HTR-8/SVneo (cell line): ENCODE measurements at places on chromosomes 16 and 17.

DNA sequence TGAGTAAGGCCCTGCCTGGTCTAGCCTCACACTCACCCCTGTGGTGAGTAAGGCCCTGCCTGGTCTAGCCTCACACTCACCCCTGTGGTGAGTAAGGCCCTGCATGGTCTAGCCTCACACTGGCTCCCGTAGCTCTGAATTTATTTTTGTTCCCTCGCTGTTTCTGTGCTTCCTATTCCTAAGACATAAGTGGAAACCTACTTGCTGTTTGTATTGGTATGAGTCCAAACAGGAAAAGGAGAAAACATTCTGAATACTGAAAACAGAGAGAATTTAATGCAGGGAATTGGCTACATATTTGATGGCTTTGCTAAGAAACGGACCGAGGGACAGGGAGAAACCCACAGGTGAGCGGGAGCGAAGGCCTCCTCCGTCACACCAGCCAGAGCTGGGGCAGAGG lies 267.8 kb downstream of the FOXL1 start:
- no peak for DNase-seq

GRCh38 chr16:20833086-20833485 lies 26.8 kb downstream of the REXO5 start:
- no peak for DNase-seq

GRCh38 chr16:77928096-77928495 lies 94.3 kb upstream of the CLEC3A start:
- no peak for DNase-seq

DNA sequence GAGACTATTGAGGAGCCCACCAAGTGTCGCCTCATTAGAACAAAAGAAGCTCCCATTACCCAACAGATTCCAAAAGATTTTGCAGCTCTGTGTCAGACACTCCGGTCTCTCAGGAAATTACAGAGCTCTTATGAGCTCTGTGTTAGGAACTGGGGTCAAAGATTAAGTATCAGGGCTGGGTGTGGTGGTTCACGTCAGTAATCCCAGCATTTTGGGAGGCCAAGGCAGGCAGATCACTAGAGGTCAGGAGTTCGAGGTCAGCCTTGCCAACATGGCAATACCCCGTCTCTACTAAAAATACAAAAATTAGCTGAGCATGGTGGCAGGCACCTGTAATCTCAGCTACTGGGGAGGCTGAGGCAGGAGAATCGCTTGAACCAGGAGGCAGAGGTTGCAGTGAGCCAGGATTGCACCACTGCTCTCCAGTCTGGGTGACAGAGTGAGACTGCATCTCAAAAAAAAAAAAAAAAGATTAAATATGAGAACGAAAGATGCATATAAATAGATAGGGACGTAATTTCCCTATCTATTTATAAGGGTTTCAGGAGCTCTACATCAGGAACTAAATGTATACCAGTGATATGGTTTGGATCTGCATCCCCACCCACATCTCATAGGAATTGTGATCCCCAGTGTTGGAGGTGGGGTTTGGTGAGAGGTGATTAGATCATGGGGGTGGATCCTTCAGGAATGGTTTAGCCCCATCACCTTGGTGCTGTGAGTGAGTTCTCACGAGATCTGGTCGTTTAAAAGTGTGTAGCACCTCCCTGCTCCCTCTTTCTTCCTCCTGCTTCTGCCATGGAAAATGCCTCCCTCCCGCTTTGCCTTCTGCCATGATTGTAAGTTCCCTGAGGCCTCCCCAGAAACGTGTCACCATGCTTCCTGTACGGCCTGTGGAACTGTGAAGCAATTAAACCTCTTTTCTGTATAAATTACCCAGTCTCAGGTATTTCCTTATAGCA lies 111.4 kb downstream of the PRKCA start:
- DNase-seq: no peak

DNA sequence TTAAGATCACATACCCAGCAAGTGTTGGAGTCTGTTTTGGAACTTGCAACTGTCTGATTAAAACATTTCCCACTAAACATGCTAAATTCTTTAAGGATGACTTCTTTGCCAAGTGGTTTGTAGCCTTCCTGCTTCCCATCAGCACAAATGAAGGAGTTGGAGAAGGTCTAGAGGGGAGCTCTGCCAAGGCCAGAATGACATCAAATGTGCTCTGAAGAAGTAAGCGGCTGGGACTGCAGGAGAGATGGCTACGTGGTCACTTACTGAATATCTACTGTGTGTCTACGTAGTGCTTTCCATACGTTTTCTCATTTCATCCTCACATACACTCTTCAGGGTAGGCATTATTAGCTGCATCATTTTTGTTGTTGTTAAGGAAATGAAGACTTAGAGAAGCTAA lies 135.7 kb upstream of the NLRP1 start:
- DNase-seq: no peak

DNA sequence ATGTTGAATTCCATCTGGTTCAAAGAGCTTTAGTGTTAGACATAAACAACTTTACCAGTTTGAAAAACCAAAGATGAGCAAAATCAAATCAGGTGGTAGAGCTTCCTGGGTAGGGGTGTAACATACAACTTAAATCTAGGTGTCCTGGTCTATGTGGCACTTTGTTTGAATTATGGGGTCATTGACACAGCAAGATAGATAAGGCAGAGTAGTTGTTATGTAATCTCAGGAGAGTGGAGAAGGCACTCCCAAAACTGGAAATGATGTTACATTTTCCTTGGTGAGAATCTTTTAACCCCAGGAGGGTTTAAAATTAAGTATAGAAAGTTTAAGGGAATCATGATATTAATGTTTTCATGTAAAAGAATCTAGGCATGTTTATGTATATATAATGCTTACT lies 31.9 kb downstream of the CCDC42 start:
- DNase-seq: no peak

- DNase-seq: no peak
Observed at GRCh38 chr16:49664221-49665215, 191.4 kb downstream of the ZNF423 start.

DNA sequence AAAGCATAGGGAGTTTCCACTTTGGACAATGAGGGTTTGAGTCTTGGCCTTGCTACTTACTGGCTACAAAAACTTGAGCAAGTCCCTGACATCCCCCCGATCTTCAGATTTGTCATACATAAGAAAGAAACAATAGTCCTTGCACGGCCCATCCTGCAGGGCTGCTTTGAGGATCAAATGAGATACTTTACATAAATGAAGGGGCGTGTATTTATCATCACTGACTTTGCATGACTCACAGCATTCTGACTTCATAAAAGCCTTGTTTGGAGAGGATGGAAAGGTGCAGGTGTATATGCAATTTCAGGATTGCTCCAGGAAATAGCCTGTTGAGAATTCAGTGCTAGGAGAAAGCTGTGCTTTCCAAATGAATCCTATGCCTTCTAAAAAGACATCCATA lies 465.0 kb upstream of the MAF start:
- no peak for DNase-seq

DNA sequence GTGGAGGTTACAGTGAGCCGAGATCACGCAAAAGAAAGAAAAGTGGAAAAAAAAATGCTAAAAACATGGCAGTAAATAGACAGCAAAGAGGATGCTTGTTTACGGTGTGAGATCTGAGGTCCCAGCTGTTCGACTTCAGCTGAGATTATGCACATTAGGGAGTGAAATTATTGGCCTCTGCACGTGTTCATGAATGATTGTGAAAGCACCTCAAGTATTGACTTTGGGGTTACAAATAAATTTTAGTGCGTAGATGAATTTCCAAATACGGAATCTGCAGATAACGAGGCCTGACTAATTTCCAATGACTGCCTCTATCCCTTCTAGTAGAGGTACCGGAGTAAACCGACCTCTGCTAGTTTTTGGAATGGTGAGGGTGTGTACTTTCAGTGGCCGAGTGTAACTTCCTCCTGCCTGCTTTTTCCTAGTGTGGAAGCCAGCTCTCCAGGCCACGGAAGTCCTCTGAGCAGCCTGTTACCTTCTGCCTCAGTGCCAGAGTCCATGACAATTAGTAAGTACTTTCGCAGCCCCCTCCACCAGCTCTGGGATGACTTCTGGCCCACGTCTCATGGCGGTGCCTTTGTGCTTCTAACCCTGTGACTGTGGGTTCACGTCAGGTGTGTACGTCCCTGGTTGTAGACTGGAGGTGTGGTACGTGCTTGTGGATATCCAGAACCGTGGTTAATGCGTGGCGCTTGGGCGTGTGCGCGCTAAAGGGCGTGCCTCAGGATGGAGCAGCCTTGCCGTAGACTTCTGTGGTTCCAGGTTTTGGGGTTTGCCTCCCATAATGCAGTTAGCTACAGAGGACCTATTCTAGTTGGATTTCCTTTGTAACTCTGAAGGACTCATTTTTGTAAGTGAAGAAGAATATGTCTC lies 102.1 kb downstream of the SNX29 start:
- no peak for DNase-seq

DNA sequence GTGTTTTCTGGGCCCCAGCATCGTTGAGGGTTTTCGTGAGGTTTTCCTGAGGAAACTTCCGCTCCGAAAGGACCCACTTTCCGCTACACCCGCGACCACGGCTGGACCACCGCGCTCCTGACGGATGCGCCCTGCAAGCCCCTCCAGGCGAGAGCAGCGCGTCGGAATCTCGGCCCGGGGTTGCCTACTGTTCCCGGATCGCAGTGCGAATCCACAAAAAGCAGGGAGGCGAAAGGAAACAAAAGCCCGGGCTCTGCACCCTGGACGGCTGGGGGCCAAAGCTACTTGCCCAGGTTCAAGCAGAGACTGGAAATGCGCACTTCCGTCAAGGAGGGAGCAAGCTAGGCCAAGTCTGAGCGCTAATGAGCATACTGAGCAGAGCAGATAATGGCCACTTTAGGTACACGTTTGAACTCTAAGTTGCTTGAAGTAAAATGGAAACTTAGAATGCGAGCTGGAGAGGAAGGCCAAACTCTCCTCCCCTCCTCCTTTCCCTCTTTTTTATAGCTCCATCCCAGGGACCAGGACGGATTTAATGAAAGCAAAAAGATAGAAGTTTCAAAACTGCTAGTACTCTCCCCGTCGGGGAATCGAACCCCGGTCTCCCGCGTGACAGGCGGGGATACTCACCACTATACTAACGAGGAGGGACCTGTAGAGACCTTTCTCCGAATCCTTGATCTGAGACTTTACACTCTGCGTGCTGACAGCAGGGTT lies 11.4 kb upstream of the AURKB start:
- peak; percentile 79 for DNase-seq

- no peak for DNase-seq
Observed at GRCh38 chr16:21568502-21569189, 30.7 kb upstream of the METTL9 start.

DNA sequence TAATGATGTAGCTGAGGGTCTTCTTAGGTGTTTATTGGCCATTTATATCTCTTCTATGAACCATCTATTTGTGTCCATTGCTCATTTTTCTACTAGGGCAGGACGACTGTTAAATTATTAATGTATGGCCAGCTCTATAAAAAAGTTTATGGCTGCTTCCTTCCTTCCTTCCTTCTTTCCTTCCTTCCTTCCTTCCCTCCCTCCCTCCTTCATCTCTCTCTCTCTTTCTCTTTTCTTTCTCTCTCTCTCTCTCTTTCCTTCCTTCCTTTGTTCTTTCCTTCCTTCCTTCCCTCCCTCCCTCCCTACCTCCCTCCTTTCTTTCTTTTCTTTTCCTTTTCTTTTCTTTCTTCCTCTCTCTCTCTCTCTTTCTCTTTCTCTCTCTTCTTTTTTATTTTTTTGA lies 17.2 kb upstream of the NDEL1 start:
- DNase-seq: no peak

GRCh38 chr16:59881376-59881775 lies 1147.3 kb upstream of the GOT2 start:
- DNase-seq: no peak

- peak; percentile 71 for DNase-seq
Observed at GRCh38 chr16:70162041-70162451, 11.5 kb upstream of the CLEC18C start.

GRCh38 chr17:20935740-20936139 lies 107.1 kb downstream of the USP22 start:
- DNase-seq: peak; percentile 57

GRCh38 chr16:56389554-56389953 lies 35.8 kb downstream of the AMFR start:
- DNase-seq: no peak

GRCh38 chr17:31693433-31694220 lies 165.4 kb downstream of the COPRS start:
- no peak for DNase-seq

DNA sequence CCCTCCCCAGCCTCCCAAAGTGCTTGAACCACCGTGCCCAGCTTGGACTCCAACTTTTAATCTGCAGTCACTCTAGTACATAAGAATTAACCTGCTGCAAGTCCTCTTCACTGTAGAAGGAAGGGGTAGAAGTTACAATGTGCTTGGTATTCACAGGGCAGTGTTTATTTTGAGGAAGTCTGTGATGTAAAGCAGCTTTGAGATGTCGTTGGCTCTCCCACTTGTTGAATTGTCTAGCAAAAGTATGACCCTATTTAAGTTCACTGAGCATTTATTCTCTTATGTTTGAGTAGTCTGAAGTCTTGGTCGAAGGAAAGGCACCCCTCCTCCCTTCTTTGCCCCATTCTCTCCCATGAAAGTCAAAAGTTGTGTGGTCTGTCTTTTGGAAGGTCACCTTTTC lies 28.2 kb downstream of the SF3B3 start:
- DNase-seq: no peak

DNA sequence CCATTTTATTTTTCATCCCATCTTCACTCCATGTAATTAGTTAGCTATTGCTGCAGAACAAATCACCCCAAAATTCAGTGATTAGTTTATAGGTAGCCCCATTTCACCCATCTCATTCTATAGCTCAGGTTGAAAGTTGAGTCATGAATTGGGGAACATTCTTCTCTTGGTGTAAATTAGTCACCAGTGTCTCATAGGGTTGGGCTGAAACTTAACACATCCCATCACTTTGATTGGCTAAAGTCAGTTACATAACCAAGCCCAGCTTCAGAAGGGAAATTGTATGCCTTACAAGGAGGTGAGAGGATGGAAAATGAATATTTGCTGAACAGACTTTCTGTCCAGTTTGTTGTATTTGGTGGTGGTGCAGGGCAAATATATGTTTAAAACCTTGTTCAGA lies 477.5 kb downstream of the WWOX start:
- DNase-seq: no peak

GRCh38 chr17:73482894-73483293 lies 161.4 kb downstream of the SDK2 start:
- DNase-seq: no peak

DNA sequence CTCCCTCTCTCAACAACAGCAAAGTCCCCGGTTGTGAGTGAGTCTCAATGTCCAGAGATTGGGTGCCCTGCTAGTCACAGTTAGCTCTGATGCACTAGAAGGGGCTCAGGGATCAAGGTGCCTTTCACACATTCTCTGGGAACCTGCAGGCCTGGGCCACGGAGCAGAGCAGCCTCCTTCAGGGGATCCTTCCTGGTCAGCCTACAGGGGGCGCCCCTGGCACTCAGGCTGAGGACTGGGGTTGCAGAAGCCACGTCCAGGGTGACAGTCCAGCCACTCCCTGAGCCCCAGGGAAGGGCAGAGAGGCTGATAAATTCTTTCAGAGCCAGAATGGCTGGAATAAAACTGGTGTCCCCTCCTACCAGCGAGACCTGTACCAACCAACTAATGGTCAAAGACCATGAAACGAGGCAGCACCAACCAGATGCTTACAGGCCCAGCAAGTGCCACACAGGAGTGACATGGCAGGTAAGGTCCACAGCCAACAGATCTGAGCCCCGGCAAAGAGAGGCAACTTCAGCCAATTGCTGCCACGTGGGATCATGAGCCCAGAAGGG lies 43.5 kb downstream of the ST3GAL2 start:
- peak; percentile 79 for DNase-seq
